ENCODE measurements at places on chromosomes 12 and 14.

DNA sequence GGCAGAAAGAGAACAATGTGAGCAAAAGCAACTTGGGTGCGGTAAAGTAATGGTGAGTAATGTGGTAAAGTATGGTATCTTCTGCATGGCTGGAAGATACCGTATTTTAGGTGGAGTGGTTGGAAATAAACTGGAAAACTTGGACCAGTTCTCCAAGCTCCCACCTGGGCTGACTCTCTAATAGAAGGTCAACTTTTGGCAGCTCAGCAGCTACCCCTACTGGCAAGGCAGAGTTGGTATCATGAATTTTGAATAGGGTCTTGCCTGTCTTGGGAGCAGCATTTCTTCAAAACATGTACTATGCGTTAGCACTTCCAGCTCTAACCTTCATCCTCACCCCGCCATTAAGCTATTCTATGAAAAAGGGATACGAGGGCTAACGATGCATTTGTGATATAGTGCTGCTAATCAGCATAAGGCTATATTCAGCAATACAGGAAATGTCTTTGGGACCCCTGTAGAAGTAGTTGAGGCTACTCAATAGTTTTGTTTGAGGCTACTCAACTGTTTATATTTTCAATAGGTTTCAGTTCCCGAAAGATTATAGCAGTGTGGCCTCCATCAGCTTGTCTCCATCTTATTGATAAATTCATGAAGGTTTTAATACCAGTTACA, 276.3 kb upstream of the FAR2 start:
- DNase-seq, result peak; percentile 47

DNA sequence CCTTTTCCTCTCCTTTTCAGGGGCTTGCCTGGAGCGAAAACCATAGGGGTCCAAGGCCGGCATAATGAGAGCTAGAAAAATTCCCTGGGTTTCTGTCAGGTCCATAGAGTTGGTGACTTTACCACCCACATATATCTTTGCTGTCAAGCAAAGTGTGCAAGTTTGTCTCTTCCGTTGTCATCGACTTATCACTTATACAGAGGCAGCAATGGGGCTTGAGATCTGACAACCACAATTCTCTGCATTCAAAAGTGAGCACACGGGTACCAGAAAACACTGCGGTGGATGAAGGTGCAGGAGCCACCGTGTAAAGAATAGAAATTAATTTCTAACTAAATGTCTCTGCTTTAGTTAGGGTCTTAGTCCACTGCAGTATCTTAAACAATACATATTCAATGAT, 162.3 kb downstream of the DAD1 start:
- DNase-seq, result no peak

- no peak for DNase-seq
Observed at GRCh38 chr12:34334953-34335743, 312.9 kb downstream of the ALG10 start.

DNA sequence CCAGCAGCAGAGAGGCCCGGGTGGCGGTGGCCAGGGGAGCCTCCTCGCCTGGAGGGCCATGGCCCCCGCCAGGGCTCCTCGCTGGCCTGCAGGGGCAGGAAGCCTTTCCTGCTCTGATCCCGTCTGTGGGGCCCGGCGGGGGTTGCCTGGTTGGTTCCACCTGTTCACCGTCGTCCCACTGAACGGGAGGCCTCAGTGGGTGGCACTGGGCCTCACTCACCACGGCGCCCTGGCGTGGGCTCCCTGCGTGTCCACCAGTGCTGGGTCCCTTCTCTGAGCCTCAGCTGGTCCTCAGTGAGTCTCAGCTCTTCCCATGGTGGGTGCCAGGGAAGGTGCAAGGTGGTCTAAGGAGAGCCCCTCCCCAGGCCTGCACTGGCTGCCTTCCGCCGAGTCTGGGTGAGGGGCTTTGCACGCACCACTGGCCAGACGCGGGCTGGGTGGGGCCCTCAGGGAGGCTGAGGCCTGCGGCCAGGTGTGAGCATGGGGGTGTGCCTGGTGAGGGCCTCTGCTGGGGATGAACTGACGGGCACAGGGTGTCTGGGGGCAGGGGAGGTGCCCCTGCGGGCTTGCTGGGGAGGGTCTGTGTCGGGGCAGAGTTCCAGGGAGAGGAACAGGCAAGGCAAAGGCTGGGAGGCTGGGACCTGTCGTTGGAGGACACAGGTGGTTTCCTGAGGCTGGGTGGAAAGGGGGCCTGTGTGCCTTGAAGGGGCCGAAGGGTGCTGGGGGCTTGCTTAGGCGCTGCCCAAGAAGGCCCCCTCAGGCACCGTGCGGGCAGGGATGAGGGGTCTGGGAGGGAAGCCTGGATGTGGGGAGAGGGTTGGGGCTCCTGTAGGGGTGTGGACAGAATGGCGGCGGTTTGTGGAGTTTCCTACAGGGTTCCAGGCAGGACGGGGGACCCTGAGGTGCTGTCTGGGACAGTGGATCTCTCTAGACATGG, 339.8 kb downstream of the TMEM121 start:
- no peak for DNase-seq

DNA sequence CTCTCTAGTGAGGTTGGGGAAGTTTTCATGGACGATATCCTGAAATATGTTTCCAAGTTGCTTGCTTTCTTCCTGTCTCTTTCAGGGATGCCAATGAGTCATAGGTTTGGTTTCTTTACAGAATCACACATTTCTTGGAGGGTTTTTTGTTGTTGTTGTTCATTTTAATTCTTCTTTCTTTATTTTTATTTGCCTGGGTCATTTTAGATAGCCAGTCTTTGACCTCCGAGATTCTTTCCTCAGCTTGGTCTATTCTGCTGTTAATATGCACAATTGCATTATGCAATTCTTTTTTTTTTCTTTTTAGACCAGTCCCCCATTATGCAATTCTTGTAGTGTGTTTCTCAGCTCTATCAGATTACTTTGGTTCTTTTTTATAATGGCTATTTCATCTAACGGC, 338.9 kb downstream of the AEBP2 start:
- no peak for DNase-seq

GRCh38 chr12:47797441-47797840, 22.3 kb downstream of the HDAC7 start:
- DNase-seq, result peak; percentile 68

GRCh38 chr12:118560733-118561132, 184.4 kb downstream of the SUDS3 start:
- no peak for DNase-seq

GRCh38 chr12:94103986-94104385, 44.4 kb upstream of the PLXNC1 start:
- no peak for DNase-seq

DNA sequence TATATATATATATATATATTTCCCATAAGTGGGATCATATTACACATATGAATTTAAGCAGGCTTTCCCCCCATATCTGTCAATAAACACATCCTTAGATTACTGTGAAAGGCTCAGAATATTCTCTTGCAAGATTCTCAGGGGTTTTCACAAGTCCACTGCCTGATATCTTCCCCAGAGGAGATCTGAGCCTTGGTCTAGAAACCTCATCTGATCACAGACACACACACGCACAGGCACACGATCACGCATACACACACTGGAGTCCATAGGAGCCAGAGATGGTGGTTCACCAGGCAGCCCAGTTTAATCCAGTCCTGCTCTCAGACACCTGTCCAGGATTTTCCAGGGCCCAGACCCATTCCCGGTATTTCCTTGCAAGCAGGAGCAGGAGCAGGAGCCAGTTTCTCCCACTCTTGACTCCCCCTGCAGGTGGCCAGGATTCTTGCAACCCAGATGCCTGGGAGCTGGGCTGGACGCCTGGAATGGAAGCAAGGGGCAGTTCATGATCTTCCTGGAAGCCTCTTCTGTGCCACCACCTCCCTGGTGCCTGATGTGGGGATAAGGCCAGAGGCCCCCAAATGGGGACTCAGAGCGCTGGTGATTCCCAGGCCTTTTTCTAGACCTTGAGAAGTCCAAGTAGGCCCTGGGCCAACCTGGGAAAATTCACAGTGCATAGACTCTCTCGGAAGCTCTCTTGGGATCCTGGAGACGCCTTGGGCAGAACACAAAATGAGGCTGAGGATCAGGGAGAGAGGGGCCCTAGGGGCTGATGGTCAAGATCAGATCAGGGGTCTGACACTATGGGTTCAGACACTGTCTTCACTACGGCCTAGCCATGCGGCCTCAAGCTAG, 16.5 kb upstream of the KRT78 start:
- peak; percentile 90 for DNase-seq

GRCh38 chr12:104549815-104550480, 93.2 kb downstream of the CHST11 start:
- DNase-seq, result no peak

DNA sequence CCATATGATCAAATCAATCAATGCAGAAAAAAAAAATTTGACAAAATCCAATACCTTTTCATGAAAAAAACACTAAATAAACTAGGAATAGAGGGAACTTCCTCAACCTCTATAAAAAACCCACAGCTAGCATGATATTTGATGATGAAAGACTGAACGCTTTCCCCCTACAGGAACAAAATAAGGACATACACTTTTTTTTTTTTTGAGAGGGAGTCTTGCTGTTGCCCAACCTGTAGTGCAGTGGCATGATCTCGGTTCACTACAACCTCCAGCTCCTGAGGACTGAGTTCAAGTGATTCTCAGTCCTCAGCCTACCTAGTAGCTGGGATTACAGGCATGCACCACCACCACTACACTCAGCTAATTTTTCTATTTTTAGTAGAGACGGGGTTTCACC, 17.9 kb upstream of the CAMKK2 start:
- DNase-seq, result no peak

GRCh38 chr14:37668646-37669045, 73.2 kb downstream of the TTC6 start:
- no peak for DNase-seq

GRCh38 chr14:46250113-46250703, 401.4 kb downstream of the RPL10L start:
- DNase-seq, result no peak

DNA sequence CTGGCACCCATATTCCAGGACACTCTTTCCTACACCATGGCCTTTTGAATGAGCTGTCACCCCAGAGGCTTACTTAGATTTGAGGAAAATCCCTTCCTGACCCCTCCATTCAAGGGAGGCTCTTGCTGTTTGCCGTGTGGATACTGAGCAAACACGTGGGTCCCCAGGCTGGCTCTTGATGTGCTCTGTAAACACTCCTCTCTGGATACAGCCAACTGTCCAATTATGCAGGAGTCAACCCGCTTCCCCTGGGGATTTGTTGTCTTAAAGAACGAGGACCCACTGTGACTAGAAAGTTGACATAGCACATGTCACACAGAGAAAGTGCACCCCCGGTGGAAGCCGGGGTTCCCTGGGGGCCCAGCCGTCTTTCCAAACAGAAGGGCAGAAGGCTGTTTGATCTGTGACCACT, 75.8 kb upstream of the CEP83 start:
- peak; percentile 62 for DNase-seq

GRCh38 chr12:45232756-45233372, 17.0 kb downstream of the ANO6 start:
- DNase-seq, result peak; percentile 39

DNA sequence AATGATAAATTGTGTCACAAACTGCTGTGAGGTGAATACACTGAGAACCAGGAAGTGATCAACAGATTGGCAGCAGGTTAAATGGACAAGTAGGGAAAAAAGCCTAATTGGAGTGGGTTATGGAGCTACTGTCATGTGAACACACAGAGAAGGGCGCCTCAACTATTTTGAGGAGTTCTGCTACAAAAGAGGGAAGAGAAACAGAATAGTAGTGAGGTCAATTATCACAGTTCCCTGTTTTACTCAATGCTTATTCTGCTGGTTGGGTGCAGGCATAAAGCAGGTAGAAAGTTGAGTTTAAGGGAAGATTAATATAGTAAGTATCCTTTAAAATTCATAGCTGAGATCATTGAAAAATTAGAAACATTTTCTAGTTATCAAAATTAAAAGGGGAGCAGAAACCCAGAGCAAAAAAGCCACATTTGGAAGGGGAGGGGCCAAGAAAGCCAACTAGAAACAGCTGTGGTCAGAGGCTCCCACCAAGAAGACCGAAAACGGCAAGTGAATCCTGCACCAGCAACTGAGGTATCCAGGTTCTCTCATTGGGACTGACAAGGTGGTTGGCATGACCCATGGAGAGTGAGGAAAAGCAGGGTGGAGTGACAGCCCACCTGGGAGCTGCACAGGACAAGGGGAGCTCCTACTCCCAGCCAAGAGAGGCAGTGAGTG, 105.7 kb downstream of the ZC3H14 start:
- DNase-seq, result no peak

DNA sequence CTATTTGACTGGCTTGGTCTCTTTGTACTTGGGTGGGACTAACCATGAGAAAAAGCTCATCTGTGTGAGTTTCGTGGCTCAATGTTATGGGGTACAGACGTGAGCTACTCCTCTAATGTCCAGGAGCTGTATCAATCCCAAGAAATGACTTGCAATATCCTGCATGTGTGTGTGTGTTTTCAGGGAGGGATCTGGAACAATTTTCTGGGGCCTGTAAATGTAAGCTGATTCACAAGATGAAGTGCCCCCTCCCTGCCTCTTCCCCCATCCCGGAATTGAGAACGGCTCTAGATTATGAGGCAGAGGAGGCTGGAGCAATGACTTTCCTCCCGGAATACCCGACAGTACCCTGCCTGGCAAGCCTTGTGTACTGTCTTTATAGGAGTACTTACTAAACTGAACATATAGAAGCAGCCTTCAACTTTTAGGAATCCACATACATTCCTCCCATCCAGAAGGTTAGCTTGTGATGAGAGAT, 53.9 kb downstream of the TMX1 start:
- DNase-seq, result no peak

DNA sequence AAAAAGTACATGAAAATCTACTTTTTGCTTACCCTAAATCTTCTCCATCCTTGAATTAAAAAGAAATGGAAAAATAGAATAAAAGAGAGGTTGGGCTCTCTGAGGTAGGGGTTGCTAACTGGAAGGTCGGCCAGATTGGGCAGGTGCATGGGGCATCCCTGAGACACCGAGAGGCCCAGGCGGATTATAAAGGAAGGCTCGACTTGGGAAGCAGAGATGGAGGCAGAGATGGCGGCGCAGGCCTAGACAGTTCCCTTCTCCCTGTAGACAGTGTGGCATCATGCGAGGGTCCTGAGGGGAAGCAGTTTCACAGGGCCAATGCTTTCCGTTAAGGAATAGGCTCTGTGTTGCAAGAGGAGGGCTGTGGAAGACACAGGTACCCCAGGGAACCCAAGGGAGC, 3.7 kb upstream of the KRT74 start:
- DNase-seq, result no peak

GRCh38 chr14:80135305-80136088, 75.8 kb downstream of the DIO2 start:
- DNase-seq, result no peak

- no peak for DNase-seq
Observed at GRCh38 chr14:101064121-101064661, 160.7 kb upstream of the RTL1 start.

GRCh38 chr12:690466-690865, 27.2 kb upstream of the NINJ2 start:
- no peak for DNase-seq

- DNase-seq, result peak; percentile 51
Observed at GRCh38 chr14:102183886-102184285, 44.2 kb downstream of the WDR20 start.

DNA sequence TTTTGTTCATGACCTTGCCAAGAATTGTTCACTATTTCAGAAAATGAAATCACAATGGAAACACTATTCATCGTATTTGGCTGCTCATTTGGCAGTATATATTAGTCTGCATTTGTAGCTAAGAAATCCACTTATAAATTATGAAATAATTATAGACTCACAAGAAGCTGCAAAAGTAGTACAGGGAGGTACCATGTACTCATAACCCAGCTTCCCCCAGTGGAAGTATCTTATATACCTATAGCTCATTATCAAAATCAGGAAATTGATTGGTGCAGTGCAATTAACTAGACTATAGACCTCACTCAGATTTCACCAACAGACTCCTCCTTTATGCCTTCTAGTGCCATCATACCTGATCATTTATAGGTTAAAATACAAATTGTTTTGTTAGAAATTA, 178.8 kb upstream of the VASH1 start:
- DNase-seq, result no peak
